ENCODE measurements at places on chromosomes 6 and 20.

- no peak for DNase-seq
Observed at GRCh38 chr6:159464816-159465215, 228.2 kb downstream of the SOD2 start.

DNA sequence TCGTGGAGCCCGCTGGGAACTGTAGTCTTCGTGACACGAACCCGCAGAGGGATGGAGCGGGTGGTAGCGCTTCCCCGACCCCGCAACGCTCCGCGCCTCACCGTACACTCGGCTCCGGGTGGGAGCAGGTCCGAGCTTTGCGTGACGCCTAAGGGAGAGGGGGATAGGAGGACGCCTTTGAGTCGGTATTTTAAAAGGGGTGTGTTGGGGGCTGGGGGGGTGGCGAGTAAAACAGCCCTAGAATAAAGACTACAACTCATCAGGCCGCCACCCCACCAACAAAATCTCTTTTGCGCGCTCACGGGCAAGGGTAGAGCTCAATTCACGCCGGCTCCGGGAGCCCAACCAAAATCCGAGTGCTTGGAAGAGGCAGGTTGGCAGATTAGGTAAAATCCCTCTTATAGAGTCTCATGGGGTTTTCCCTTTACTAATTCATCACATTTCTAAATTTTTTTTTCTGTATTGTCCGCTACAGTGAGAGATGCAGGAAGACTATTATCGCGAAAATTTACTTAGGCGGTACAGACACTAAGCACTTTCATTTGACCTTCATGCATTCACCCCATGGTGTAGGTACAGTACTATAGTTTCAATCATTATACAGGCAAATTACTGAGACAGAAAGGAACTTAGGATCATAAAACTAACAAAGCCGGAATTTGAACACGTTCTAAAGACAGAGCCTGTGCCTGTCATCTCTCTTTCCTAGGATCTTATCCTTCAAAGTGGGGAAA is 706 bp upstream of the SNX14 start:
- peak; percentile 69 for DNase-seq

DNA sequence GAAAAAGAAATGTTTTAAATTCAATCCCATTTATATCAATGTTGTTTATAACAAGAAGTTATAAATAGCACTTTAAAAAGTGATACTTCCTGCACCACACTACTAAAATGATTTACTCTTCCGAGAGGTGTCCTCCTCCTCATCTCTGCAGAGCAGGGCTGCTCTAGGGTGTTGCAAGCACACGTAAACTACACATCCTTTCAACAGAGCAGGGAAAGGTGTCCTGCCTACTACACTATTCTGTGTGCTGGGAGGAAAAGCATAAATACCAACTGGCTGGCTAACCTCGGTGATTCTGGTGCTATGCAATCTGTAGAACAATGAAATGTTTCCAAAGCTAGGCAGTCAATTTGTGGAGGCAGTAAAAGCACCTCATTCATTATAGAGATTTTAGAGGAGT is 89.5 kb upstream of the MAP7 start:
- no peak for DNase-seq

- no peak for DNase-seq
Observed at GRCh38 chr6:7261852-7262461, 51.0 kb downstream of the SSR1 start.

DNA sequence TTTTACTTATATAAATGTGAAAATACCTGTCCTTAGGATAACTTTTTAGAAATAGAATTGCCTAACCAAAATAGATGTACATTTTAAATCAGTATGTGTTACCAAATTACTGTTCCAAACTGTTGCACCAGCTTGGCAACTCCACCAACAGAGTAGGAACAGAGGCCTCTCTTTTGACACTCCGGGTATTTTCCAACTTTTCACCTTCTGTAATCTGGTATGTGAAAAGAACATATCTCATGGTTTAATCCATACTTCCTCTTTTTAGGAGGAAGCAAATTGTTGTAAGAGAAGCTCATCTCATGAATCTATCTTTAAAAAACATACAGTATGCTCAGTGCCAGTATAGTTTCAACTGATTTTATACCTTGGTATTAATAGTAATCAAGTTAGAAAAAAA is 24.9 kb downstream of the RNF144B start:
- no peak for DNase-seq

GRCh38 chr20:40807821-40808170 is 118.8 kb upstream of the MAFB start:
- DNase-seq, result no peak

DNA sequence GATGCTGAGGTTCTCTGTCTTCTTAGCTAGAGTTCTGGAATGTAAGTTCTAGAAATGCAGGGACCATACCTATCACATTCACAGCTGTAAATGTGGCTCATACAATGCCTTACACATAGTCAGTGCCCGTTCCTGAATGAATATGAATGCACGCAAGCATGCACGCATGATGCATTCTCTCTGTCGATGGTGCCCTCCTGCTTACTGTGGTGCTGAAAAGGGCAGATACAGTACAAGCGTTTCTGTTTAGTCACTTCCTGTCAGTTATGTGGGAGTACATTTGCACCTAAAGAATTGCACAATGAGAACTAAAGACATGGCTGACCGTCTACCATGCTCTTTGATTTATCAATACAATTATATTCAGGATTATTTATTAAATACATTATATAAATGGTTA is 152.2 kb upstream of the SOX4 start:
- DNase-seq, result no peak

GRCh38 chr6:169074526-169074925 is 179.1 kb downstream of the THBS2 start:
- no peak for DNase-seq

DNA sequence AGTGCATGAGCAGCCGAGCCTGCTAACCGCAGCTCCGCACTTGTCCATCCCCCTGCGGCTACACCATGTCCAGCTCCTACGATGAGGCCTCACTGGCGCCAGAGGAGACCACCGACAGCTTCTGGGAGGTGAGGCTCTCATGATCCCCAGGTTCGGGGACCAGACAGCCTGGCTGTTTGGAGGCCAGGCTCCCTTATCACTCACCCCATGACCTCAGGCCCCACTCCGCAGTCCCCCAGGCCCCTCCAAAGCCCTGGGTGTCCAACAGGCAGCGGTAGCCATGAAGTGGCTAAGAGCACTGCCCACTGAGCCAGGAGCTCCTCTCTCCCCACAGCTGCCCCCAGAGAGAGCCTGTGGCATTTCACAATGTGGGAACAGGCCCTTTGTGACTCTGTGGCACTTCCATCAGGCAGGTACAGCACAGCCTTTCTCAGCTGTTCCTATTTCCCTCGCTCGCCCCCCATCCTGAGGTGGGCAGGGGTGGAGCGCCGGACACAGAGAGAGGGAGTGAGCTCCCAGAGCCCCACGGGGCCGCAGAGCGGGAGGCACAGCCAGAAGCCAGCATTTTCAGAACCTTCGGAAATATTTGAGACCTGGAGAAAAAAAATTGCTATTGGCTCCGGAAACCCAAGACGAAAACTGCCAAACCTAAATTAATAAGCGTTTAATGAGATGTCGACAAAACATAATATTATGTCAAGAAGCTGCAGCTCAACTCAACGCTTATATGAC is 29.7 kb downstream of the SPDEF start:
- no peak for DNase-seq

DNA sequence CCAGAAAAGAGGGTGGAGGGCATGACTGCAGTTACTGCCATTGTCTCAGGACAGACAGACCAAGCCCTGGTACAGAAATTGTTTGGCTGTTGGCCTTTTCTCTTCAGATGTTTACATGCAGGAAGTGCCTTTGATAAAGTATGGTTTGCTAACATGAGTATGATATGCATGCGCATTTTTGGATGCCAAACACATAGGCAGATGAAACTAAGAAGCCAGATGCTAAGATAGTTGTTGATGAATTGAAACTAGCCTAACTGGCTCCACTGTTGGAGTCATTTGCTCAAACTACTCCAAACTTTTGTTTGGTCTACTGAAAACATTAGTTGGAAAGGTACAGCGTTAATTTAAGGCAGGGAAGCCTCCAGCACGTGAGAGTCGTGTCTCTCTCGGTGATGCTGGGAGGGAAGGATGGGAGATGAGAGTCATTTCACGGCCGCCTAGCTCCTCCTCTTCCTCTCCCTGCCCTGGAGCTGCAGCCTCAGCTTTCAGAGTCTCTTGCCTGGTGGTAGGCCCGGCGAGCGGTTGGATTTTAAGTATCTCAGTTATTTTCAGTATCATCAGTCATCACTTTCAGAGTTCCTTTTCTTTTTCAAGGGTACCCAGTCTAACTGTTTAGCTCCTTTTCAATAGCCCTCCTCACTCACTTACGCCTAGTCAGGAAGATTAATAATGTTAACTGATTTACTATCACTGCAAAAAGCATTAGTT is 29.7 kb downstream of the RREB1 start:
- peak; percentile 83 for DNase-seq

DNA sequence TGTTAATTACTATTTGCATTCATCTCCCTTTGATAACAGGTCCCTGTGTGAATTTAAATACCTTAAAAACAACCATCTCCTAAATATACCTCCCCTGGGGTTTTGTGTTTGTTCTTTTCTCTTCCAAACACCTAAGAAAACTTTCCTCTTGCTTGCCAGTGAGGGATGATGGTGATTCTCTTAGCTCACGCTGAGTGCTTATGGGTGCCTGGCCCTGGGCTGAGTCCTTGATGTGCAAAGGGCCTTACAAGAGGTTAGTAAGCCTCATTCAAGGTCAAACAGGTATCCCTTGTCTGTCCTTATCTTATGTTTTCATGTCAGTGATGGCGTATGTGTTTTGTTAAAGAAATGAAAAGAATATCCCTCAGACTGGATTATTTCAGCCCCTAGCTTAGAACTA is 76.3 kb downstream of the SYCP2L start:
- no peak for DNase-seq

DNA sequence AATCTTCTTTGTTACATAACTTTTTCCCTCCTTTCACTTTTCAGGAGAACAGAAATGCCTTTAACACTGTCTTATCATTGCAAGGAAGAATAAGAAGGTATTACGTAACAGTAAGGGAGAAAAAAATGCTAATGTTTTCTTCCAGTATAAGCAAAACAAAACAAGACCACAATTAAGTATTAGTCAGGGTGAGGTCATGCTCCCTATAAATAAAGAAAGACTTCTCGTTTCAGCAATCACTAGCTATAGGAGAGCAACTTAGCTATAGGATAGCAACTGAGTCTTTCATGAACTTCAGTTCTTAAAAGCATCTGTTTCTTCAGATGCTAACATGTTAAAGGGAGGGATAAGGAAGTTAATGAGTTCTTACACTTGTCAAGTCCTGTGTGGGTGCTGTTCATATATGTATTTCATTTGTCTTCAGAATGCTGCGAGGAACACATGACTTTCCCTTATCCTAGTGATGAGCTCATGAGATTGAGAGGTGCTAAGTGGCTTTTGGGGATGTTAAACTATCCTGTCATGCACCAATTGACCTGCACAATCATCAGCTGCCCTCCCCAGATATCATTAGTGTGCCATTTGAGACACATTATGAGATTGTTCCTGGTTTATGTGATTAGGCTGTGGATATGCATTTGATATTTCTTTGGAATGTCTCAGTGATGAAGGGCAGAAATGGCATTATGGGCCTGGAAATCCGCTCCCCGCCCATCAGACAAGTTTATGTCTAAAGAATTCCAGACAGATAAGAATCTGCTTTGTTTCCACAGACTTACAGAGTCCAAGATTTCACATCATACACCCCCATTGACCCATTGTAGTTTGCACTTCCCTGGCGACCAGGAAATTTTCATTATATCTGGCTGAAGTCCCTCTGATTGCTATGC is 37.5 kb downstream of the LAMA4 start:
- DNase-seq, result no peak

DNA sequence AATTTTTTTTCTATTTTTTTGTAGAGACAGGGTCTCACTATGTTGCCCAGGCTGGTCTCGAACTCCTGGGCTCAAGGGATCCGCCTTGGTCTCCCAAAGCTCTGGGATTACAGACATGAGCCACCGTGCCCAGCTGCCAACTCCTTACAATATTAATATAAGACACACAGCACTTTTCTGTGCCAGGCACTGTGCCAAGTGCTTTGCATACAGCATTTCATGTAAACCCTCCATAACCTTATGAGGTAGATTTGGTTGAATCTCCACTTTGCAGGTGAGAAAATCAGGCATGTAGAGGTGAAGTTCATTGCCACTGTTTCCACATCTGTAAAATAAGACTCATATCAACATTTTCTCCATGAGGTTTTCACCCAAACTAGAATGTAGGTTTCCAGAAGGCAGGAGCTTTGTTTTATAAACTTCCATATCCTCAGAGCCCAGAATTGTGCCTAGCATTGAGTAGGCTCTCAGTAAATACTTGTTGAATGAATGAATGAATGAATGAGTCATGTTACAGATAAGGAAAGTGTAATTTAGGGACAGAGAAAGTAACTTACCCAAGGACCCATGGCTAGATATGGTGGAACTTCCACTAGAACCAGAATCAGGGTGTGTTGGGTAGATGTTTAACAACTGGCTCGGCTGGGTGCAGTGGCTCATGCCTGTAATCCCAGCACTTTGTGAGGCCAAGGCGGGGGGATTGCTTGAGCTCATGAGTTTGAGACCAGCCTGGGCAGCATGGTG is 3.0 kb upstream of the CTNNBL1 start:
- DNase-seq, result no peak

DNA sequence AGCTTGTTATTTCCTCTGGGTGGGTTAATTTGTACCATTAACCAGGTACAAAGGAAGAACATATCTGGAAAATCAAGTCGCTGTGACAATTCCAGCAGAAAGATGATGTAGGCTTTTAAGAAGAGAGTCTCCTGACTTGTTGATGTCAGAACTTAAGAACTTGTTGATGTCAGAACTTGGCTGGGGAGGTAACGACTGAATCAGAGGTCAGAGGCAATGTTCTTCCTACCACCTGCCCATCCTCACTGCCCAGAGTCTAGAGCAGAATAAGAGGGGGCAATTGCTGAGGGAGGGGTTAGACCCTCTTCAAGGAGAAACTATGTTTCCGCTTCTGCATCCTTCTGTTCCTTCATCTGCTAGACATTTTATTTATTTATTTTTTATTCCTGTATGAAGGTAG is 18.9 kb downstream of the MLIP start:
- DNase-seq, result no peak

DNA sequence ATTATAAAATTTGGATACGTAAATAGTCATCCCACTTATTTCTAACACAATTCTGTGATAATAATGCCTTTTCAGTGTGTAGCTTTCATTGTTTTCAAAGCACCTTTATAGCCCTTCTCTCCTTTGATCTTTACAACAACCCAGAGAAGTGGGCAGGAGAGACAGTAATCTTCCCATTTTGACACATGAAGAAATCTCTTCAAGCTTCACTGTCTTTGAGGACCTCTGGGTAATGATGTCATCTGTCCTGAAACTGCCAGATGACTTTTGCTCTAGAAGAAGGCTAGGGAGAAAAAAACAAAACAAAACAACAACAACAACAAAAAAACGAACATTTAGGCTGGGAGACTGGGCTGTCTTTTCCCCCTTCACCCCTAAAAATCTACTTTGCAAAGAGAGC is 203.0 kb downstream of the KCNQ5 start:
- no peak for DNase-seq

Data from stimulated activated CD4-positive, alpha-beta T cell treated with anti-CD3 and anti-CD28 coated beads, Interleukin-15, amount 100 ng/mL, for 24 hours (primary cell).